Transverse colon (tissue), 4 donors: ENCODE measurements at places on chromosomes 2 and 18. TPM values are rescaled to one million over a fixed set of nuclear protein-coding genes. Genes with fewer than 3 reads are reported as not detected.

DNA sequence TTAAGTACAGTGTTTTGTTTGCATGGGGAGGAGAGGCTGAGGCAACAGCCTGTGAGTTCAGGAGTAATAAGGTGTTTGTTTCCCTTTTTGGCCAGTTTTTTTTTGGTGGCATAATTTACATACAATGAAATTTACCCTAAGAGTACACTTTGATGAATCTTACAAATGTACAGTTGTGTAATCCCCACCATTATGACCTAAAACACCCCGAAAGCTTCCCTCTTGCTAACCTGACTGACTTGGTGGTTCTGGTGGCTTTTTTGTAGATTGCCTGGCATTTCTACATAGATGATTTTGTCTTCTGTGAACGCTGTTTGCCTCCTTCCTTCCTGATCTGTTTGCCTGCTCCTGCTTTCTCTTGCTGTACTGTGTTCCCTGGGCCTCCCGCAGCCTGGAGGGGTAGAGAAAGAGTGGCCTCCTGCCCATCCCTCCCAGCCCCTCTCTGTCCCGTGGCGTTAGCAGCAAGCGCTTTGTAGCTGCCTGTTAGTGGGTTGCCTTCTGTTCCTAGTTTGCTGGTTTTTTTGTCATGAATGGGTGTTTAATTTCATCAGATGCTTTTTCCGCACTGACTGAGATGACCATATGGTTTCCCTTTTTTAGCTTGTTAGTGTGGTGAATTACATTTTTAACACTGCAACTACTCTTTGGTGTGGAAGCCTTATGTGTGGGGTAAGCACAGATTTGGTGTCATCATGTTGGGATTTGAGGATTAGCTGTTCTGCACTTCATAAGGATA, 32.1 kb downstream of the ASAP2 start:
- H3K4me3 ChIP-seq: no peak overlapping the region
- peak overlapping the region; percentile 4 for H3K27ac ChIP-seq
- peaks cover 17% of the 10 kb centered on the region for H3K4me1 ChIP-seq
- no peaks in the 10 kb centered on the region for H3K27me3 ChIP-seq

GRCh38 chr2:61732787-61733186, 121.1 kb downstream of the FAM161A start:
- no peak for DNase-seq
- H3K27ac ChIP-seq: no peak overlapping the region

DNA sequence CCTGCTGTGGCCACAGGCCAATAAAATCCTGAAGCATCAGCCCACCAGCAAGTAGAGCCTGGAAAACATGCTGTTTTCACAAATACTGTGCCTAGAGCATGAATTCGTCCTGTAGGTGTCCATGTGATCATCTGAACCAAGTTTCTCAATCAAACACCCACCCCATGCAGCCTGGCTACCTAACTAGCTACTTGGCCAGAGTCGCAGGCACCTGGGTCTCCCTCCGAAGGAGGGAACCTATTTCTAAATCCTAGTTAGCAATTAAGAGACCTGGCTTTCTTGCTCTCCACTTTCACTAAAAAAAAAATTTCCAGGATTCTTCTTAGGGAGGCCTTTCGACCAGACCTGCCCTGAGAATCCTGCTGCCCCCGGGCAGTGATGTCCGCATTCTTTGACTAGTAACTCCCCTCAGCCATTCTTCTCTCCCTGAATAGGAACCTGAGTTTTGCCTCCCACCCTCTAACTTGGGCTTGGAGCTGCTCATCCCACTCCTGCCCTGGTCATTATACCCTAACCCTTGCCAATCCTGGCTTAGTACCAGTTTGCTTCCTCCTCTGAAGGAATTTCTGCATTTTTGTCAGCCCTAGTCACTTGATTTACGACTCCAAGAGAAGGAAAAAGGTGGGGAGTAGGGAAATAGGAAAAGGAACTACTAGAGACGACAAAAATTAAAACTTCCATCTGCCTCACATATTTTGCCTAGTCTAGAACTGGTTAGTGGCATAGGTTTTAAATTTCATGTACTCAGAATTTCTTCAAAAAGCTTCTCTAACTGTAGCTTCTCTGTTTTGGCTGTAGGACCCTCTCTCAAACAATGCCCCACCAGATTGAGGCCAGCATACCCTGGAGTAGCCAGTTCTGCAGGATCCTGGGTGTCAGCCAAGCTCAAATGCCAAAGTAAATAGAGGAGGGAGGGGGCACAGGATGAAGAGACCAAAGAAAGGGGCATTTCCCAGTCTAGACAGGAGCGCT, 25.4 kb upstream of the TANK start:
- no peak for DNase-seq
- H3K36me3 ChIP-seq: no peaks in the 10 kb centered on the region
- no peaks in the 10 kb centered on the region for H3K27me3 ChIP-seq

GRCh38 chr2:86464652-86465051, 23.5 kb downstream of the KDM3A start:
- H3K27ac ChIP-seq: no peak overlapping the region
- H3K27me3 ChIP-seq: no peaks in the 10 kb centered on the region
- H3K4me3 ChIP-seq: no peak overlapping the region

FTCDNL1 gene
- 1.8 TPM for total RNA-seq

DNA sequence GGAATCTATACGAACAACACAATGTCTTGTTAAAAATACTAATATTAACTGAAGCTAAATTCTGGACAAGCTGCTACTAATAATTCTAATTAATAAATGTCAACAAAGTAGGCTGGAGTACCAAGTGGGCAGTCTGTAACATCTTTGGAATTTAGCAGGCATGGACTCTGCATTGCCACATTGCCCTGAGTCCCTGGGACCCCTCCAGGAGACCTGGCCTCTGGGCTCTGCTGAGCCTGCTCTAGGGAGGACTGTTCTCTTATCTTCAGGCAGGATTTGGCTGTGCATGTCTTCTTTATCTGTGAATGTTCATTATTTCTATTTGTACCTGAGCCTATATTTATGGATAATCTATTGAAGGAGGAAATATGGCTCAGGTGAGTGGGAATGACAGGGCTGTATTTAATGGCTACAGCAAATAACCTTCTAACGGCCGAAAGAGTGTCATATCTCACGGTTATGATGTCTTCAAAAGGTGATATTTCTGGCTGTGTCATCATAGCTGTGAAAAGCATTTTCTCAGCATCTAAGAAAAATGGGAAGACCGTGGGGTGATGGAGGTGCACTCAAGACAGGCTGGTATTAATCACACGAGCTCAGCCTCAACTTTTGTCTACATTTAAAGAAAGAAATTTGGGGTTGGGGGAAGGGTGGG, 28.6 kb upstream of the SETBP1 start:
- no peak overlapping the region for H3K4me3 ChIP-seq
- no peaks in the 10 kb centered on the region for H3K36me3 ChIP-seq
- H3K4me1 ChIP-seq: no peaks in the 10 kb centered on the region
- H3K27me3 ChIP-seq: no peaks in the 10 kb centered on the region
- DNase-seq: no peak
- no peak overlapping the region for H3K27ac ChIP-seq

GRCh38 chr2:8310557-8311455, 371.1 kb upstream of the ID2 start:
- H3K4me1 ChIP-seq: peaks cover 12% of the 10 kb centered on the region
- no peaks in the 10 kb centered on the region for H3K27me3 ChIP-seq
- no peak overlapping the region for H3K27ac ChIP-seq
- H3K4me3 ChIP-seq: no peak overlapping the region
- DNase-seq: no peak
- no peaks in the 10 kb centered on the region for H3K36me3 ChIP-seq

DNA sequence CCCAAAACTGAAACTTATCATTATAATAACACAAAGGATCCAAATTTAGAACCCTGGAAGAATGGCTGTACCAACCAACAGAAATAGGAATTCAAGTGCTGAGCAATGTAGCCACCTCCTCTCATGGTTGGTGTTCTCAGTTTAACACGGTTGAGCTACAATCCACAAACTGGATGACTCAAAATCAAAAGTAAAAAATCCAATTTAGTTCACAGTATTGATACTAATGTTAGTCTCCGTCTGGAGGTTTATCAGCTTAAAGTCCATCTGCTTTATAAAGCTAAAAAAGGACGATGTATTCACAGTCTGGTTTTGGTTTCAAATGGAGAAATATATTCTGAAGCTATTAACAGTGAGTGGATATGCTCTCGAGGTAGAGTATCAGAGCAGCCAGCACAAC, 40.5 kb downstream of the CNTNAP5 start:
- H3K27me3 ChIP-seq: no peaks in the 10 kb centered on the region
- DNase-seq: no peak
- H3K4me1 ChIP-seq: no peaks in the 10 kb centered on the region

WNT6 gene
- 1.7 TPM for total RNA-seq

- no peaks in the 10 kb centered on the region for H3K27me3 ChIP-seq
- no peaks in the 10 kb centered on the region for H3K36me3 ChIP-seq
- H3K4me3 ChIP-seq: no peak overlapping the region
- DNase-seq: no peak
- H3K27ac ChIP-seq: peak overlapping the region; percentile 64
Measured at GRCh38 chr18:62788111-62788510, 72.8 kb downstream of the PHLPP1 start.

MTA3 gene
- total RNA-seq: 40.0 TPM

- no peak overlapping the region for H3K4me3 ChIP-seq
- no peaks in the 10 kb centered on the region for H3K4me1 ChIP-seq
- H3K27ac ChIP-seq: no peak overlapping the region
- H3K36me3 ChIP-seq: no peaks in the 10 kb centered on the region
Measured at GRCh38 chr2:119170504-119170903, 12.0 kb upstream of the C1QL2 start.

TEX44 gene
- total RNA-seq: not detected

- no peaks in the 10 kb centered on the region for H3K27me3 ChIP-seq
- H3K36me3 ChIP-seq: no peaks in the 10 kb centered on the region
- H3K4me1 ChIP-seq: no peaks in the 10 kb centered on the region
- no peak for DNase-seq
- no peak overlapping the region for H3K4me3 ChIP-seq
Measured at GRCh38 chr2:141946016-141946415, 184.8 kb downstream of the LRP1B start.
